Activated effector memory CD4-positive, alpha-beta T cell treated with anti-CD3 and anti-CD28 coated beads, Interleukin-2, amount 50 U/mL, for 16 hours (primary cell): ENCODE measurements at places on chromosomes 5 and 9.

GRCh38 chr5:107408564-107408963, 262.2 kb downstream of the EFNA5 start:
- DNase-seq: no peak

DNA sequence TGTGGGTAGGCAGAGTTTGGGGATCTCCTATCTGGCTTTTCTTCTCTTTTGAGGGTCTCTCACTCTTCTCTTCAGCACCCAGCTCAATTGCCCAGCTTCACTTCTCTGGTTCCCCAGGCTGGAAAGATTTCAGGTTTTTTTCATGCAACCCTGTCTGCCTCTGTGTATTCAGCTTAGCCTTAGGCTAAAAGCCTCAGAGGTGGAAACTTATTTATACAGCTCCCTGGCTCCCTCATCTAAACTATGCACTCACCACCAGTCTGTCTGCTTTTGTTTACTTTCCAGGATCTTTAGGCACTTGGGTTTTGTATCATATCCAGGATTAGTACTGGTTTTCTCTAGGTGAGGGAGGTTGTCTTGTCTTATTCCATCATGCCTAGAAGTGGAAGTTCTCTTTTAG, 540.2 kb upstream of the TRPC7 start:
- no peak for DNase-seq

GRCh38 chr9:26310294-26310693, 582.3 kb downstream of the CAAP1 start:
- no peak for DNase-seq

DNA sequence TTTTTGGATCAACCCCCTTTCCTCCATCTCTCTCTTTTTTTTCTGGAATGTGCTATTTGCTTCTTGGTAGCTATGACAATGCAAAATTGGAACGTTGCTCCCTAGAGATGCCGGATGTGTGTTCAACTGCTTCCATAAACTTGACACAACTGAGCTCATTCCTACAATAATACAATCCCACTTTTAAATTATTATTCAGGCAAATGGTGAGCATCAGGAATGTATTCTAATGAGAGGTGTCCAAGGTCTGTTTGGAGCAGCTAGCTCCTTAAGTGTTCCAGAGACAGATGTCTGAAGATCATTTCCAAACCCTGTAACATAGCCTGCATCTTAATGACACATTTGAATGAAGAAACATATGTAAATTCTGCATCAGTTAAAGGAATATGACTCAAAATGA, 518.4 kb downstream of the TAF11L14 start:
- DNase-seq: no peak

DNA sequence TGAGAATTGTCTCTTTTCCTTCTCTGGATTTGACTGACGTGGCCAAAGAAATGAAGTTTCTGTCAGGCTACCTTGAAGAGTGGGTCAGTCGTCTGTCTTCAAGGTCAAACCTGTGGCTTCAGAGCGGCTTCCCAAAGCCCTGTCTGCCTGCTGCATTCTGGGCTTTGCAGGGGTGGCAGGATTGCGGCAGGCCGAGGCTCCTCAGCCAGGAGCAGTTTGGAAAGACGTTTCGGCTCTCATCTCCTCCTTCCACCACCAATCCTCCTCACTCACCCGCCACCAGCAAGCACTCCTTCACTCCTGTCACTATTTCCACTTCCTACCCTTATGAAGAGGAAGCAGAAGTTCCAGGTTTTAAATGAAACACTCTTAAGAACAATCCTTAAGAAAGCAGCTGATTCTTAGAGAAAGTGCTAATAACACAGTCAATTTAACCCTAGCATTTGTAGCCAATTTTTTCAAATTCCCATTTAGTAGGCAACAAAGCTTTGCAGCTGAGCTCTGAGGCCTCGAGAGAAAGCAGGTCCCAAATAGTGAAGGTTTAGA, 351.7 kb downstream of the ZNF608 start:
- DNase-seq: no peak

DNA sequence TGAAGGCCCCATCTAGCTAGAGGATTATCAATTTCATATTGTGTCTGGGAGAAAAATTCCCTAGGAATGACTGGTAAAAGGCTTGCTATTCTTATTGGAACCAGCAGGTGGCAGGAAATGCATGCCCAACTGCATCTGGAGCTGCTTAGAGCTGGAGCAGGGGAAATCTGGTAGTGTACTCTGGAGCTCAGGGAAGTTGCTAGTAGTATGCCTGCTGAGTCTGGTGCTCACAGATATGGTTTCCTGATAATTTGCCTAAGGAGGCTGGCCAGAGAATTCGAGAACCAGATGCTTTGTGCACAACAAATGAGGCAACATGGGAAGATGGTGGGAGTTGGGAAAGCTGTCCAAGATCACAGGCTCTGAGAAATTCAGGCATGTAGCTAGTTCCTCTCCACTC, 53.7 kb downstream of the G3BP1 start:
- DNase-seq: no peak

DNA sequence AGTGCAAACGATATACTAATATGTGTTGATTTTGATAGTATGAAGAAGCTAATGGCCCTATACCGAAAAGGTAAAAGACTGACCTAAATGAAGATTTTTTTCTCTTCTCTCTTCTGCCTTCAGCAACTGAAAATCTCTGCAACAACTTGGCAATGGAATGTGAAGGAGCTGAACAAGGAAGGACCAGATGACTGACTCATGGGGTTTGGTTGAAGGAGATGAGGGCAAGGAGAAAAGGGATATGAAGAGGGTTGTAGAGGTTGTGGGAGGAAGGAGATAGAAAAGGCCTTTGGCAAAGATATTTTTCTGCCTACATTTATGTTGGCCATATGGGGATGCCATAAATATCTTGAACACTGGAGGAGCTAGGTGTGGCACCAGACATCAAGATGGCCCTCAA, 129.7 kb upstream of the CHD1 start:
- no peak for DNase-seq

DNA sequence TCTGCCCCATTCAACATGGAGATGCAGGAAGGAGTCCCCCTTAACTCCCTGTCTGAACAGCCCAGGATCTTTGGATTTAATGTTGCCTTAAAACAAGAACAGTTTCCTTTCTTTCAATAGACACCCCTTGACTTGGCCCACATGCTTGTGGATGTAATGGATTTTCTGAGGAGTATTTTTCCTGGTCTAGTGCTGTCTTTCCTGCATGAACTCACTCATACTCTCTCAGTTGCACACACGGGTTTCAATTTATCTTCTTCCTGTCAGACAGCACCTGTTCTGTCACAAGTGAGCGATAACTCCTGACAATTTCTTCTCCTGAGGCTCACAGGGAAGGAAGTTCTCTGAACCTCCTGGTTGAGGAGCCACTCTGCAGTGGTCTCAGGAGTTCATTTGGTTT, 85.1 kb downstream of the ACER2 start:
- no peak for DNase-seq

DNA sequence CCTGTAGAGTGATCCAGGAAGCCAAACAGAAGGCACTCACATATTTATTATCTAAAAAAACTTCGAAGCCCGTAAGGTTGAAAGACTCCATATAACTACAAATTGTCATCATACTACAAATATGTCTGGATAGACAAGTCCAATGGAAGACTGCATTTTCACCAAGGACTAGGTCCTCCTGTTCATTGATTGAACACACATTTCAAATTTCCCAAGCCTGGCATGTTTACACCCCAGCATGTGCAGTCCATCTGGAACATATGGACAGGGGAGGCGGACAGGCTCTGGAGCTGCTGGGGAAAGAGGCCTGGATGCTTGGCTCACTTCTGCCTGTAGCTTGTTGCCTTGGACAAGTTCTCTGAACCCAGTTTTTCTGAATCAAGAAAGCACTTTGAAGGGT, 378.7 kb downstream of the ENC1 start:
- no peak for DNase-seq

DNA sequence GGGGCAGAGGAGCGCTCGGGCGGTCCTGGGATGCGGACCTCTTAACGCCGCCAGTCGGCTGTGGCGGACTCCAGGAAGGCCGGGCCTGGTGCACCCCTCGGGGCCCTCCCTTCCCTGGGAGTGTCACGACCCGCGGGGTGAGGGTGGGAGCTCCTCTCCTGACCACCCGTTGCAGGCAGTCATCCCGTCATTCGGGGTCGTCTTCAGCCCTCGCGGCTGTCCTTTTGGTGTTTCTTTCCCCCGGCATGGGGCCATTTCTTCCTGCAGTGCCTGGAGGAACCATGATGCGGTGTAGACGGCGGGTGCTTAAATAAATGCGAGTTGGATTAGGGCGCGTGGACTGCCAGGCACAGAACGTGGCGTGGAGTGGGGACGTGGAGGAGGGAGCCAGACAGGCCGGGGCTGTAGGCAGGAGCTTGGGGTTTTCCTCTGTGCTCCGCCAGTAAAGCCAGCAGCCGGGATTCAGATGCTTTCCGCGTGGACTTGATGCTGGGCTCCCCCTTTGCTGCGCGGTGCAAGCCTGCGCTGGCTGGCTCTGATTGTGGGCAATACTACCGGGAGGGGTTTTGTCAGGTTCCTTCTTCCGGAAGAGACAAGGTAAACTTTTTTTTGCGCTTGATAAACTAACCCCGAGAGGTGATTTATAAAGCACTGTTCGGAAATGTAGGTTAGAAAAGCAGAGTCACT, 868 bp downstream of the KDM4C start:
- peak; percentile 84 for DNase-seq

- DNase-seq: no peak
Observed at GRCh38 chr5:118882666-118883065, 105.7 kb downstream of the DTWD2 start.

GRCh38 chr5:135985951-135986350, 31.2 kb upstream of the LECT2 start:
- no peak for DNase-seq

DNA sequence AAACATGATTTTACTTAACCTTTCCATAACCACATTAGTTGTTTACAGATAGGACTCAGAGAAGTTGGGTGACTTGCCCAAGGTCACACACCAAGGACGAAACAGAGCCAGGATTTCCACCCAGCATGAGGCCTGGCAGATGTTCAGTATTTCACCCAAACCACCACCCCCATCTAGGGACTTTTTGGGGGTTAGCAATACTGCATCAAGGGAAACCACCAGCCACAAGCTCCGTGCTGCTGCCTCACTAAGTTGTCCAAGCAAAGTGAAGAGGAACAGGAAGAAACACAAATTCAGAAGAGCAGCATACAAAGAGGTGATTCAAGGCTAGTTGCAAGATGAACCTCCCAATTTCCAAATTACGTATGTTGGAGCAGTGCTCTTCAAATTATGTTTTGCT, 219.6 kb upstream of the RORB start:
- DNase-seq: peak; percentile 64

DNA sequence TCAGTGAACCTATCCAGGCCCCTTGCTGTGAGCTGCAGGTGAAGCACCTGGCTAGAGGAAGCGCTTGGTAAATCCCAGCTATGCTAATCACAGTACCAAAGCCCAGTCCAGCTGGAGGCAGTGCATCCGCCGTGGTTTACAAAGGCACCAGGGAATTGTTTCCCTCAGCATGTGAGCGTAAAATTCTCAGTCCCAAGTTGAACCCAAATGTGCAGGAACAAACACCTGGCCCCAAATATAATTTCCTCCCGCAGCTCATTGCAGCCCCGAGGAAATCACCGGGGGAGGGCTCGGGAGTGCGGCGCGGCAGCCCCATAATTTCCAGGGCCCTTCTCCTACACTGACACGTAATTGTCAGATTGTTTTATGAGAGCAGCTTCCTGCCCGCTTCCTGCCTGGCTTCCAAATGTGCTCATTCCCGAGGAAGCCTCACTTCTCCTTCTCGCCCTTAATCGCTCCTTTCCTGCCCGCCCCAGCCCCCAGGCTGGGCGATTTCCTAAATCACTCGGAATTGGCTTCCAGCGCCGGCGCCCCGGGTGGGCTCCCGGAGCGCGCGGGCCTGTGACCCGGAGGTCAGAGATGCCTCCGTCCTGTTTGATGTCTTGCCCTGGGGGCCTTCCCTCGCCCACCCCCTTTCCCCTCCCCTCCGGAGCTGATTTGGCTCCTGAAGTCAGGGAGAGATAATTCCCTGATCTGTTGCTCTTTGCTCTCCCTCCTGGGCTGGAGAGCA, 134.4 kb downstream of the FGF1 start:
- no peak for DNase-seq

GRCh38 chr9:98883276-98883675, 60.4 kb upstream of the COL15A1 start:
- DNase-seq: no peak

- no peak for DNase-seq
Observed at GRCh38 chr5:17129093-17129849, 88.2 kb upstream of the BASP1 start.

DNA sequence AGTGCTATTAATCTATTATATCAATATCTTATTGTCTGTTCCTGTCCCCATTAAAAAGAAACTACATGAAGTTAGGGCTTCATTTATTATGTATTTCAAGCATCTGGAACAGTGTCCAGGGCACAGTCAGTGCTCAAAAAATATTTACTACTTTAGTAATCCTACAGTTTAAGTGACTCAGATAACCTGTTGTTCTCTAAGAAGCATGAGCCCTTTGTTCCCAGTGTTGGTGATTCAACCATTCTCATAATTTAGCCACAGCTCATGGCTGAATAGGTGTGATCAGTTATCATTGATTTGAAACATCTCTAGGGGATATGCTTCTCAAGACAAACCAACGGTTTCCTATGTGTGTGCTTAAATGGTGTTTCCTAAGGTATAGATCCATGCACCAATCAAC, 292.7 kb downstream of the TMEM167A start:
- no peak for DNase-seq

- no peak for DNase-seq
Observed at GRCh38 chr5:150510460-150511263, 2.7 kb downstream of the NDST1 start.
